Amygdala (tissue), 56 donors: ENCODE measurements at places on chromosomes 12 and 14.

- DNase-seq = no peak
Measured at GRCh38 chr12:103493199-103493598, 2.6 kb downstream of the C12orf42 start.

- no peak for DNase-seq
Measured at GRCh38 chr12:55822228-55822627, 4.4 kb downstream of the ORMDL2 start.

DNA sequence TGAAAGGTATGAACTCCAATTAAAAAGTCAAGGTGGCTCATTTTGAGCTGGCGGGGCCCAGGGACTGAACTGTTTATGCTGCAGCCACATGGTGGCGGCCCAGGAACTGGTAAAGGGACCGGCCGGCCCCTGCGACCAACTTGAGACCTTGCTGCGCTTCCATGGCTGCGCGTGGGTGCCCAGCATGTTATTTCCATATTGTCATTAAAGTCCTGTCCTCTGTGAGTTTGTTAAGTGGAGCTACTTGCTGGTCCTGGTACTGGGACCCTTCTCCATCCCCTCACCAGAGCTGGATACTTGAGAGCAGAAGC, 62.3 kb downstream of the BEGAIN start:
- DNase-seq = no peak

DNA sequence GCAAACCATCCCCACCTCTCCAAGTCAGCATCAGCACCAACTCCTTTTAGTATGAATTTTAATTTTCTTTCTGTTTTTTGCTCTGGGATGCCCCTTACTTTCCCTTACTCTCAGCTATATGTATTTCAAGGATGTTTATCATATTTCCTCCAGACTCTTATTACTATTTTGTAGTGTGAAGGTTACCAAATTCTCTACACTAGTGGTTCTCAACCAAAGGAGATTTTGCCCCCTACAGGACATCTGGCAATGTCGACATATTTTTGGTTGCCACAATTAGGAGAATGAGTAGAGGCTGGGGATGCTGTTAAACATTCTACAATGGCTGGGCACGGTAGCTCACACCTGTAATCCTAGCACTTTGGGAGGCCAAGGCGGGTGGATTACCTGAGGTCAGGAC, 29.1 kb upstream of the SOS2 start:
- DNase-seq = no peak

- no peak for DNase-seq
Measured at GRCh38 chr12:43151441-43151981, 400.5 kb downstream of the ADAMTS20 start.

DNA sequence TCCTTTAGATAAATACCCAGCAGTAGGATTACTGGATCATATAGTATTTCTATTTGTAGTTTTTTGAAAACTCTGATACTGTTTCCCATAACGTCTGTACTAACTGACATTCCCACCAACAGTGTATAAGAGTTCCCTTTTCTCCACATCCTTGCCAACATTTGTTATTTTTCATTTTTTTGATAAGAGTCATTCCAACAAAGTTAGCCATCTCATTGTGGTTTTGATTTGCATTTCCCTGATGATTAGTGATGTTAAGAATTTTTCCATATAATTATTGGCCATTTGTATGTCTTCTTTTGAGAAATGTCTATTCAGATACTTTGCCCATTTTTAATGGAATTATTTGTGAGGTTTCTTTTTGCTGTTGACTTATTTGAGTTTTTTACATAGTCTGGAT, 486.0 kb downstream of the FLRT2 start:
- no peak for DNase-seq

GRCh38 chr12:58883576-58884334, 36.5 kb downstream of the LRIG3 start:
- no peak for DNase-seq

DNA sequence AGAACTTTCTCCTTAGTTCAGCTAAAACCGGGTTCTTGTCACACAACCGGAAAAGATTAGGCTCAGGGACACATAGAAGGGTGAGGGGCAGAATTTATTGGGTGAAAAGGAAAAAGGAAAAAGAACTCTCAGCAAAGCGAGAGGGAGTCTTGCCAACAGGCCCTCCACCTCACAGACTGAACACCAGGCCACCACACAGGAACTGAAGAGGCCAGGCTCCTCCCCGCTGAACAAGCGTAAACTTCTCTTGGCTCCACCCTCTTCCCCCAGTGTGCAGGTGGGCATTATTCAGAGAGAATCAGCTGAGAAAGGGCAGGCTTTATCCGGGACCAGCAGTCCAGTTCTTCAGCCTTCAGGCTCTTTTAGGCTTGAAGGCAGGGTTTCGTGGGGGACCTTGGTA, 125.6 kb upstream of the FGD4 start:
- DNase-seq = no peak

DNA sequence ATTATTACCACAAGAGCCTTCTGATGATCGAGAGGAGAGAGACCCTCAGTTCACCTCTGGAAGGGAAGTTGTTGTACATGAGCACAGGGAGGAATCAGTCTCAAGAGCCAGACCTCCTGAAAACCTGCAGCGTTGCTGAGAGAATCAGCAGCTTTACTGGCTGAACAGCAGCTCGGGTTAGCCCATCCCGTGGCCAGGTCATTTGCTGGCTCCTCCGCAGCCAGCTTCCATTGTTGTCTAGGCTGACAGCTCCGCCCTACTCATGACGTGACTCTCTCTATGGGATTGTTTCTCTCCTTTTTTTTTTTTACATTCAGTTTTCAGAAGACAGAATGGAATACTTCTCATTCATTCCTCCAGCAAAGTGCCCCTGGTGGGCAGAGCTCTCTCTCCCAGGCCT, 69.9 kb downstream of the TGFB3 start:
- peak; percentile 27 for DNase-seq

GRCh38 chr14:32381869-32382268, 52.8 kb downstream of the AKAP6 start:
- DNase-seq = no peak

GRCh38 chr12:48827513-48828096, 9.3 kb downstream of the CACNB3 start:
- DNase-seq = no peak
